ENCODE measurements at places on chromosomes 7 and 10.

DNA sequence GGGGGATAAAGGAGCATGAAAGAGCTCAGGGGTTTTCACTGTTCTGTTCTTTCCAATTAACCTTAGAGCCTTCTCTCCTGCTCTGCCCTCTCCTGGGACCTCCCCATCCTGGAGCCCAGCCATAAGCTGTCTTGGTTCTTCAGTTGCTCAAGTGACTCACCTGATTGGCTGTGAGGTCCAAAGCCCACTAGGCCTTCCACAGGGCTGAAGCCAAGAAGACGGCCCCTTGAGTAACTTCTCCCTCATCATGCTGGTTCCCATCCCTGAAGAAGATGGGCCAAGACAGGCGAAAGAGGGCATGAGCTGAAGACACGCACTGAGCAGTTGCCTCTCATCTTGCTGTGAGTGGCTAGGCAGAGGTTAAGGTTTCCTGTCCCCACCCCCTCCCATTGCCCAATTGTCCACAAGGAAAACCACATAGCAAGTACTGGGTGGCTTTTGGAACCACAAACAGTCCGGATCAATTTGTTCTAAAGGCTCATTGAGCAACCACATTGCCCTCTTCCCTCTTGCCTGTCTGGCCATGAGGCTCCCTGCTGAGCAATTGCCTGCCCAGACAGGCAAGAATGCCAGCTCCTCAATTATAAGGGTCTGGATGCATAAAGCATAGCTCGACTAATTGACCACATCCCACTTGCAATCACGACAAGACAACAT, 43.9 kb upstream of the GPAM start:
- no peak for DNase-seq

DNA sequence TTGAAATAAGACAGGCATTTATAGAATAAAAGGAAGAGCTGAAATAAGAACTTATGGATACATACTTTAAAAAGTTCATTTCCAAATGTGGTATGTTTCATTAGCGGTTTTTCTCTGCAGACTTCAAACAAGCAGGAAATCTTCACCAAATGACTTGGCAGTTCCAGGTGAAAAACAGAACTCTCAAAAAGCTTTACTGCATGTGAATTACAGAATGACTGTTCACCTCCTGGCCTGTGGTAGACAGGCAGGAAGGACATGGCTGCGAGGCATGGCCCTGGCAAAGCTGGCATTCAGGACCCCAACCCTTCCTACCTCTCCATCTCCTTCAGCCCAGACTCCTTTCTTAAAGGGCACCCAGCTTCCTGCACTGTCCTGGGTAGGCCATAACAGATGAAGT, 21.2 kb upstream of the ENO4 start:
- no peak for DNase-seq

- DNase-seq = no peak
These were observed 44.8 kb upstream of the HSPA12A start for GRCh38 chr10:116787053-116787659.

GRCh38 chr7:37349979-37350590, 98.6 kb downstream of the ELMO1 start:
- no peak for DNase-seq

DNA sequence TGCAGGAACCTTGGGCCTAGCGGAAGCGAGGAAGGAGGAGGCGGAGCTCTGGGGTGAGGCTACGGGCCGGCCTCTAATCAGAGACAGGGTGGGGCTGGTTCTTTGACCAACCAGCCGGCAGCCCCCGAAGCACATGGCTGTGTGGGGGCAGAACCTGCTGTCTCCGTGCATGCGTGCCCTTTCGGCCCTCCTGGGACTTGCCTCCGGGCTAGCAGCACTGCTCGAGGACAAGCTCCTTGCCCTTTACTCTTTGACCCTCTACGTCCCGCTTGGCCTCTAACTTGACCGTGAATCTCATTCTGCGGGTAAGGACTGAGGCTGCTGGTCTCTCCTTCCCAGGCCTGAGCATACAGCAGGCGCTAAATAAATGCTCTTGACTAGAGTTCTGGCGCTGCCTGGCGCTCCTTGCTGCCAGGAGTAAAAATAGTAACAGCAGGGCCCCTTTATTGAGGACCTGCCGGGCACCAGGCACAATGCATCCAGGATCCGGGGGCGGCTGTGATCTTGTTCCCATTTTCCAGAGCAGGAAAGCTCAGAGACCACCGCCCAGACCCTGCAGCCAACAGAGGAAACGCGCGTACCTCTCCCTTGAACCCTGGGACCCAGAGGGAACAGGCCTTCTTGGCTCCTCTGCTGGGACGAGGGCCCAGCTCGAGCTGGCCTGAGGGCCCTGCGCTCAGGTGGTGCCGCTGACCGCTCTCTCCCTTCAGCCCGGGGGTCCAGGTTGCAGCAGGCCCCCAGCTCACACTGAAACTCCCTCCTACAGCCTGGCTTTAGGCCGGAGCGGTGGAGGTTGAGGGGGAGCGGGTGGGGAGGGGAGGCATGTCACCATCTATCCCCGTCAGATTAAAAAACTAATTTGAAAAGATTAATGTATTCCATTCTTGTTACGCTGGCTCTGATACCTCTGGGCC, 2.7 kb upstream of the COMTD1 start:
- no peak for DNase-seq

DNA sequence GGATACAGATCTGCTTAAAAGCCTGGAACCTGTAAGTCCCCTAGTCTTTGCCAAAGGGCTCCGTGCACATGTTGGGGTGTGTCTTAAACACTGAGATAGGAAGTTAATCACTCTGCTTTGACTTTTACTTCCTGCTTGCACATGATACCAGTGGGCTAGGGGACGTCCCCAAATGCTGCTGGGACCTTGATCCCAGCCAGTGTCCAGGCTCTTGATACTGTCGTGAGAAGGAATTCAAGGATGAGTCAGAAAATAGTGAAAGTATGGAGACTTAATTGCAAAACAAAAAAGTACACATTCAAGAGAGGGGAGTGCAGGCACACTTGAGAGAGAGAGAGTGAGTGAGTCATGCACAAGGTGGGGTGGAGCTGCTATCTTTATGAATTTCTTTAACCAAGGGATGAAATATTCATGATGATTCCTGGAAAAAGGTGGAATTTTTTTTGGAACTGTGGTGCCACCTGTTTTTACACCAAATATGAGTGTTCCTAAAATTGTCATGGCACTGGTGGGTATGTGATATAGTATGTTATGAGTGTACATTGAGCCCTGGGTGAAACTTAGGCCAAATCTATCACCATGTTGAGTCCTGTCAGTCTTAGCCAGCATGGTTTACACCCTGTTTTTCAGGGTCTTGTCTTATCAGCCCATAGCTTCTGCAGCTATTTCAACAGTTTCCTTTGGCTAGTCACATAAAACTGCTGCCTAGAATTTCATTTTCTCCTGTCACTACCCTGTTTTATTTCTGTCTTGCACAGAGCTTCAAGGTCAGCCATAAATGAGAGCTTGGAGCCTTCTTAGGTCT, 88.3 kb upstream of the CYP26C1 start:
- no peak for DNase-seq

GRCh38 chr7:146902728-146903127, 786.1 kb downstream of the CNTNAP2 start:
- no peak for DNase-seq

Measured in GM18507 (cell line).